ENCODE measurements at places on chromosomes 2 and 18.
A peak's percentile ranks its signal among the peaks of the same experiment; 100 is the strongest.

GRCh38 chr2:222946700-222947287, 86.0 kb downstream of the ACSL3 start:
- no peak for DNase-seq

DNA sequence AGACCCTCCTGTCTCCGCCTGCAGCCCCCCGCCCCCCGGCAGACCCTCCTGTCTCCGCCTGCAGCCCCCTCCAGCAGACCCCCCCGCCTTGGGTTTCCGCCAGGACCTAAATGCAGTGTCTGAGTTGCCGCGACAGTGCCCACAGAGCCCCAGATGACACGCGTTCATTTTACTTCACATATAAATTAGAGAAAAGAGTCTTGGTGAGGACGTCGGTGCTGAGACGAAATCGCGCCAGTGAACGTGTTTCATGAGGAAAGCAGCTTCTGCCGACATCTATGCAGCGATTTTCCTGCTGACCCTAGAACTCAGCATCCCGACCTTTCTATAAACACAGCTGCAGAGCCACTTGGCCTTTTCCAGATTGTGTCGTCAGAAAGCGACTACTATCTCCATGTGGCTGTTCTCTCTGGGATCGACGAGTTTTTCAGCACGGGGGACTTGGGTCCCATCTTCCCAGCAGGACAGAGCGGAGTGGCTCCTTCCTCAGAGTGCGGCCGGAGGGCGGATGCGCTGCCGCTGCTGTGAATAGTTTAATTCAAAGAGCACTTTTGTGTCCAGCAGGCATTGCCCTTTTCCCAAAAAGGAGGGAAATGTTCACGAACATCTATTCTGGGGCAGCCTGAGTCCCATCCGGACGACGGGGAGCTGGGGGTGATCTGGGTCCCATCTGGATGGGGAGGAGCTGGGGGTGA, 136.7 kb downstream of the NFATC1 start:
- DNase-seq, result no peak

GRCh38 chr2:158443606-158444005, 12.9 kb downstream of the CCDC148 start:
- no peak for DNase-seq

DNA sequence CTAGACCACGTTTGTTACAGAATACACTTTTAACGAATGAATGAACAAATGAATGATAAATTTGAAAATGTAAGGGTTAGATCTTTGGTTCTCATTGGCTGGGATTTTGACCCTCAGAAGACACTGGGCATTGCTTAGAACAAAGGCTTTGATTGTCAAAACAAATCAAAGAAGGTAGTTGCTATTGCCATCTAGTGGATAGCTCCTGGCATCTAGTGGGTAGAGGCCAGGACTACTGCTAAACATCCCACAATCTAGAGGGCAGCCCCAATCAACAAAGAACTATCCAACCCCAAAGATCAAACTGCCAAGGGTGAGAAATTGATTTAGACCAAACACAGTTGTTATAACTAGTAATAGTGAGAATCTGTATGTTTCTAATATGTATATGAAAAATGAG, 552.3 kb downstream of the KCNJ3 start:
- DNase-seq, result peak; percentile 11

DNA sequence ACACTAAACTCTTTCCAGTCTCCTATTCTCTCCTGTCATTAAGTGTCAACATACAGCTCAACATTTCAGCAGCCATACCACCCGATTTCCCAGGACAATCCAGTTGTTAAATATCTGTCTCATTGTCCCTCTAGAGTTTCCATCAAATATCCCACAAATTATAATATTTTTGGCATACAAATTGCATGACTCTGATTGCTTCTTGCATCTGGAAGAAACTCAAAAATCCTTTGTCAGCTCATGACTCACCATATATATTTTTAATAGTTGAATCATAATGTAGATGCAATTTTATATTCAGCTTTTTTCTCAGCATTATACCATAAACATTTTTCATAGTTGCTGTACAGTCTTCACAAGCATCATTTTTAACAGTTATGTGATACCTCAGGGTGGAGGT, 7.2 kb downstream of the SLC30A3 start:
- DNase-seq, result no peak

DNA sequence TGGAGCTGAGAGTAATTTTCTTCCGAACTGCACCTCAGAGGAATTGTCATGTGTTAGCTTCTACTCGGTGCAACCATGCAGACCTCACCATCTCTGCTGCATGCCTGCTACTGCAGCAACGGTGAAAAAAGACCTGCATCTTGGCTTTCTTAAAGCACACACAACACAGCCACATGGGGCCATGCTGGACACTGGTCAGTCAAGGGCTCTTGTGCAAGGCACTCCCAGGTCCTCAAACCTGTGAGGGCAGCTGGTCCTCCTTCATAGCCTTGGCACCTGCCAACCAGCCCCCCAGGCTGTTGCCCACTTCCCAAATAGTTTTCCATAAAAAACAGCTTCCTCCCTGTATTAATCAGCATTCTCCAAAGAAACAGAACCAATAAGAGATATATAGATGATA, 113.5 kb upstream of the TEX51 start:
- DNase-seq, result no peak

GRCh38 chr2:158761621-158762020, 33.5 kb upstream of the DAPL1 start:
- DNase-seq, result no peak

- DNase-seq, result no peak
These were observed 171.3 kb upstream of the XIRP2 start for GRCh38 chr2:166716968-166717367.

- no peak for DNase-seq
These were observed 16.7 kb downstream of the PLA2R1 start for GRCh38 chr2:160045703-160046210.

GRCh38 chr2:54483426-54483825, 27.3 kb downstream of the SPTBN1 start:
- no peak for DNase-seq

- DNase-seq, result no peak
These were observed 12.1 kb upstream of the C18orf32 start for GRCh38 chr18:49499046-49499637.

DNA sequence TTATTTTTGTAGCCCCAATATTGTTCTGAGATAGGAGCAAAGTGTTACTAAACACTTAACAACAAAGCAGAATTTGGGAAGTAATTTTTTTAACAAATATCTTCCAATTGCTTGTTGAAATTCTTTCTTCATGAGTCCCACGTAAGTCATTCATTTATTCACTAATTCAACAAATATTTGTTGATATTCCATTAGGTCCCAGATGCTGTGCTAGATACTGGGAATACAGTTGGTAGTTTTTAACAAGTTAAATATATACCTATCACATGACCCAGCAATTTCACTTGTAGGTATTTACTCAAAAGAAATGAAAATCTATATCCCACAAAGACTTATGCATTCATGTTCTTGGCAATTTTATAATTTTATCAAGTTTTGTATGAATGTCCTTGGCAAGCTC, 7.0 kb upstream of the BBS5 start:
- DNase-seq, result no peak

DNA sequence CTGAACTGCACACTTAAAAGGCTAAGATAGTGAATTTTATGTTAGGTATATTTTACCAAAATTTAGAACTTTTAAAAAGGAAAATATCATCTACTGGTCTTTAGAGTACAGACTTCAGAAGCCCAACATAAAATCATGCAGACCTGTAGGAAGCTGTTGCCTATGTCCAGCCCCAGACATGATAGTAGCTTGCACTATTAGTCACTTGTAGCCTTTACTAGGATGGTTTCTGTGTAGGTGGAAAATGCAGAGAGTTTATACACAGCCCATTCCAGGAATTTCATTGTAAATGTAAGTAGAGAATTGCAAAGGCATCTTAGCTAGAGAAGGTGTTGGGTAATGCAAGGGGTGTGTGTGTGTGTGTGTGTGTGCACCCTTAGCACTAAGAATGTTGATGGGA, 640.2 kb downstream of the RNF144A start:
- no peak for DNase-seq

- no peak for DNase-seq
These were observed 673 bp upstream of the SMCHD1 start for GRCh38 chr18:2654928-2655177.

DNA sequence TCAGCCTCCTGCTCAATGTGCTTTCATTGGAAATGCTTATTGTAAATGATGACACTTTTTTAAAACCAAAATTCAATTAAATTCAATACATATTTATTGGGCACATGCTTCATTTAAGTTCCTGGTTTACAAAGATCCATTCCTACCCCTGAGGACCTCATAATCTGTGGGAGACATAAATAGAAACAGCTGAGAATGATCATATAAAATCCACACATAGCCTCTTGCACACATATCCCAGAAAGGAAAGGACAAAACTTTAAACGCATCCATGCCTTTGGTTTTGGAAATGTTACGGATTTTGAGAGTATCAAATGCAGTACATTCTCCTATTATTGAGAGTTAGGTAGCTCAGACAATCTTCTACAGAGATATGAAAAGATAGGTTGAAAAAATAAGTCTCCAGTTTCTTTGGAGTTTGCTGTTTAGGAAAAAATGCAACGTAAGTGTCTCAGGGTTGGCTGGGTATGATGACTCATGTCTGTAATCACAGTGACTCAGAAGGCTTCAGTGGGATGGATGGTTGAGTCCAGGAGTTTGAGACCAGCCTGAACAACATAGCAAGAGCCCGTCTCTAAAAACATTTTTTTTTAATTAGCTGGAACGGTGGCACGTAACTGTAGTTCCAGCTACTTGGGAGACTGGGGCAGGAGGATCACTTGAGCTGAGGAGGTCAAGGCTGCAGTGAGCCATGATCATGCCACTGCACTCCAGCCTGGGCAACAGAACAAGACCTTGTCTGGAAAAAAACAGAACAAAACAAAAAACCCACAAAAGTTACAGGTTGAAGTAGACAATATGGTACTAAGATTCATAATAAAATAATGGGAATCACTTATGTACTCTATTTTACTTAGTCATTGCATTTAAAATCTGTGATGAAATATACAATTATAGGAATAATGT, 3.9 kb upstream of the PRELID3A start:
- DNase-seq, result no peak

GRCh38 chr2:137021763-137022162, 256.4 kb downstream of the THSD7B start:
- DNase-seq, result no peak

GRCh38 chr2:38533180-38533579, 69.5 kb downstream of the HNRNPLL start:
- DNase-seq, result no peak

DNA sequence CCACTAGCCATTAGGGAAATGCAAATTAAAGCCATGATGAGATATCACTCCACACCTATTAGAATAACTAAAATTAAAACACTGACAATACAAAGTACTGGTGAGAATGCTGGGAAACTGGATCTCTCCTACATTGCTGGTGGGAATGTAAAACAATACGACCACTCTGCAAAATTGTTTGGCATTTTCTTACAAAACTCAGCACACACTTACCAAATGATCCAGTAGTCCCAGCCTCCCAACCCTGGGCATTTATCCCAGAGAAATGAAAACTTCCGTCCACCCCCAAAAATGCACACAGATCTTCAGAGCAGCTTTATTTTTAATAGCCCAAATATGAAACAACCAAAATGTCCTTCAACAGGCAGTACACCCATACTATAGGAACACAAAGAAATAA, 8.9 kb upstream of the TMSB10 start:
- no peak for DNase-seq

- no peak for DNase-seq
These were observed 77.3 kb downstream of the LONRF2 start for GRCh38 chr2:100244881-100245605.

GRCh38 chr2:96594282-96594681, 43.8 kb downstream of the KANSL3 start:
- no peak for DNase-seq

DNA sequence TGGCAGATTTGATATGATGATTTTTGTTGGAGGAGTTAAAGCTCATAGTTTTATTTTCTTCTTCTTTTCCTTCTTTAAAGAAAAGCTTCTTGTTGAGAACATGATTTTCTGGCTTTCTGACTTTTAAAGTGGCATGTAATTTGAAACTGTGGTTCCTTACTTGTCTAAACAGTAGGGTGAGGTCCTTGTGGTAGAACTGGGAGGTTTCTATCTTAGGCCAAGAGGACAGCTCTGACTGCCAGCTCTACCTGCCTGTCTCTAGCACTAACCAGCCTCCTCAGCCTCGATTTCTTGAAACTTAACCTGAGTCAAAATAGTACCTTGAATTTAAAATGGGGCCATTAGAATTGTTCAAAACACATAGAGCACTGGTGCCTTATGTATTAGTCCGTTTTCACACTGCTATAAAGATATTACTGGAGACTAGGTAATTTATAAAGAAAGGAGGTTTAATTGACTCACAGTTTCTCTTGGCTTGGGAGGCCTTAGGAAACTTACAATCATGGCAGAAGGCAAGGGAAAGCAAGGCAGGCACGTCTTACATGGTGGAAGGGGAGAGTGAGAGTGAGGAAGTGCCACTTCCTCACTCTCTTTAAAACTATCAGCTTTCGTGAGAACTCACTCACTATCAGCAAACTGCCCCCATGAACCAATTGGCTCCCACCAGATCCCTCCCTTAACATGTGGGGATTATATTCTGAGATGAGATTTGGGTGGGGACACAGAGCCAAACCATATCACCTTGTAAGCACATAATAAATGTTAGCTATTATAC, 119.0 kb downstream of the CERS6 start:
- DNase-seq, result no peak

GRCh38 chr2:157785866-157786662, 90.1 kb downstream of the ACVR1 start:
- no peak for DNase-seq

DNA sequence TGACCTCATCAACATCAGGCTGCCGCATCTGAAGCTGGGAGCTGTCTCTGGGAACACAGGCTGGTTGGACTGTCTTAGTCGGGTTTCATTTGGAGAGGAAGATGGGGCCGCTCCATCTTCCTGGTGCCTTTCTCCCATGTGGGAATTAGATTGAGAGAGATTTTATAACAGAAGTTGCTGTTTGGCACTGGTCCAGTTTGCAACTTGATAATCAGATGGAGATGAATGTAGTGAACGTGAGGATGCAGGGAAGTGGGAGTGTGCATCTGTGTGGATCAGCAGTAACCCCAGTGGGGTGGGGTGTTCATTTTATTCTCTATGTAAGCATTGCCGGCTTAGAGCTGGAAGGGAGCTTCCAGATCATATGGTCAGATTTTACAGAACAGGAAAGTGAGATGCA, 250.9 kb downstream of the DCDC2C start:
- DNase-seq, result no peak

DNA sequence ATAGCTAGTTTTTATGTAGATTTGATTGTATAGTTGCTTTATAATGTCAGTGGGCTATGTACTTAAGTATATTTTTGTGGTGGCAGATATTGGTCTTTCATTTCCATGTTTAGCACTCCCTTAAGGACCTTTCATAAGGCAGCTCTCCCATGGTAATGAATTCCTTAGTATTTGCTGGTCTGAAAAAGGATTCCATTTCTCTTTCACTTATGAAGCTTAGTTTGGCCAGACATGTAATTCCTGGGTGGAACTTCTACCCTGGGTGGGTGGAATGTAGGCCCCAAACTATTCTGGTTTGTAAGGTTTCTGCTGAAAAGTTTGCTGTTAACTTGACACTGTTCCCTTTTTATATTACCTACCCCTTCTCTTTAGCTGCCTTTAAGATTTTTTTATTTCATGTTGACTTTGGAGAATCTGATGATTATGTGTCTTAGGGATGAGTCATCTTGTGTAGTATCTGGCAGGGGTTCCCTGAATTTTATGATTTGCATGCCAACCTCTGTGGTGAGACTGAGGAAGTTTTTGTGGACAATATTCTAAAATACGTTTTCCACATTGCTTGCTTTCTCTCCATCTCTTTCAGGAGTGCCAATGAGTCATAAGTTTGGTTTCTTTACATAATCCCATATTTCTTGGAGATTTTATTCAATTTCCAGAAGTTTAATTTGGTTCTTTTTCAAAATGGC, 65.4 kb upstream of the VRK2 start:
- no peak for DNase-seq

- DNase-seq, result no peak
These were observed 477.3 kb downstream of the DCDC2C start for GRCh38 chr2:4180631-4181030.
